ENCODE measurements at places on chromosomes 6 and 20. TPM values are rescaled to one million over a fixed set of nuclear protein-coding genes. Genes with fewer than 3 reads are reported as not detected.

Gene FKBP5
- 89.7 TPM for polyA plus RNA-seq

Gene ABCF1
- 54.6 TPM for polyA plus RNA-seq

Gene TSBP1
- polyA plus RNA-seq = not detected

Gene ESR1
- polyA plus RNA-seq = 4.5 TPM

Gene TRERF1
- polyA plus RNA-seq = 7.6 TPM

Gene THEMIS
- 0.06 TPM for polyA plus RNA-seq

Gene PPIL6
- polyA plus RNA-seq = 8.7 TPM

Gene WFDC10B
- polyA plus RNA-seq = not detected

Gene MATN4
- not detected for polyA plus RNA-seq

Gene FRK
- polyA plus RNA-seq = 1.0 TPM
